ENCODE measurements at places on chromosomes 1 and 21.

GRCh38 chr1:167294528-167294927 is 73.8 kb downstream of the POU2F1 start:
- H3K36me3 ChIP-seq, result no peaks in the 10 kb centered on the region
- H3K4me1 ChIP-seq, result peaks cover 4% of the 10 kb centered on the region
- no peaks in the 10 kb centered on the region for H3K27me3 ChIP-seq
- no peak overlapping the region for H3K4me3 ChIP-seq
- H3K27ac ChIP-seq, result no peak overlapping the region

GRCh38 chr21:42209801-42210479 is 9.0 kb upstream of the ABCG1 start:
- H3K4me3 ChIP-seq, result no peak overlapping the region
- no peak overlapping the region for H3K27ac ChIP-seq
- no peaks in the 10 kb centered on the region for H3K36me3 ChIP-seq
- H3K27me3 ChIP-seq, result no peaks in the 10 kb centered on the region
- peak; percentile 35 for DNase-seq

DNA sequence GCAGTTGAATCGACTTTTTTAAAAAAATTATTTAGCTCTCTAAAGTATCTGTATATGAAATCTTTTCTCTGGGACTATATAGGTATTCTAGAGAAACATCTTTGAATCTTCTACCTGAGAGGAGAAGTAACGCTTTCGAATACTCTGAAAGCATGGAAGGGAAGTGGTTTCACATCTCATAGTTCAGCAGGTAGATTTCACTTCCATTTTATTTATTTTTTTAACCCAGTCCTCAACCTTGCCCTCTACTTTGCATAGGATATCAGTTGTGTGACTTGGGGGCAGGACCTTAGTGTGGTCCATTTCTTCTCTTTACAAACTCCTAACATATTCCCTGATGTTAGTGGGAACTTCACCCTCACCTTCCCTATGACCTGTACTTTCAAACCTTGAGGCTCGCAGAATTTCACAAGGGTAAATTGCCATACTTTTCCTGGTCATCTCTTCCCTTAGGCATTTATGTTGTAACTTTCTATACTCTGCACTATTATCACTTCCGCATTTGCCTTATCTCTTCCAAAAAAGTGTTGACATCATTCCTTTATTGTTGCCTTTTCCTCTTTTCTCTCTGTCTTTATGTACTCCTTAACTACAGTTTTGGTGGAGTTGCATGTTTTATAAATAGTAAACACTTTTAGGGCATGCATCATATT is 1208.5 kb upstream of the ADGRL4 start:
- H3K4me1 ChIP-seq, result no peaks in the 10 kb centered on the region
- H3K27ac ChIP-seq, result no peak overlapping the region

DNA sequence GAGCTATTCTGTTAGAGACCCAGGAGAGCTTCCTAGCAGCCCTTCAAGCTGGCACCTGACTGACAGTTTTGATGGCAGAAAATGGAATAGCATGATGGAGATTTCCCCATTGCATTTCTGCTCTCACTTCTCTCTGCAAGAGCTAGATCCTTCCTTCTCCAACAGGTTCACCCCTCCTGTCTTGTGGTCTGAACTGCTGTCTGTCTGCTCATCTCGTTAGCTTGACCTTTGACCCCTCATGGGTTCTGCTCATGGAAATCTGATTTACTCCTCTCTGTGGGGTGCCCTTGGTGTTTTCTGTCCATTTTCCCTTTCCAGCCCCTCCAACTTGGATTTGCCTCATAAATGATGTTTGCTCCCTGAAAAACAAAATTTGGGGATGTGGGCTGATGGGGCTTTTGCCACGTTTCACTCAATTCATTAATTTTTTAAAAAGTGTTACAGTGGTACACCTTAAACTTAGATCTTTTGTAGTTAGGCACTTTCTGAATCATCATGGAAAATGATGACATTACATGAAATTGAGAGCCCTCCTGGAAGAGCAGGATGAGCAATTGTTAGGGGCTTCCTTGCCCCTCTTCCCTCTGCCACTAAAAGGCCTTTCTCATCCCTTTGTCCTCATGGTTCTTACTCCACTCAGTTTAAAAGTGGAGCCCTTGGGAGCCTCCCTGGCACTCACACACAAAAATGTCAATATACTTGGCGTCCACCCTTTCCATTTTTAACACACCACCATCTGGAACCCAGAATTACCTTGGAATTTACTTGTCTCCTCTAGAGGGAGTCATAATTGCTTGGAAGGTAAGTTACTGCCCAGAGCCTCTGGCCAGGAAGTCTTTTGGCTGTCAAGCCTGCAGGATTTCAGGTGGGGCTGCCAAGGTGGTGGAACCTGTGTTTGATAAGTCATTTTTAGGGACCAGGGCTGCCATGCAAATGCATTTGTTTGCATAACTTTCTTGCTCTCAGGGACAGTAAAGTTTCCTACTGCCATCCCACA is 31.9 kb upstream of the IL19 start:
- H3K27ac ChIP-seq, result no peak overlapping the region
- no peaks in the 10 kb centered on the region for H3K4me1 ChIP-seq
- no peak overlapping the region for H3K4me3 ChIP-seq
- no peaks in the 10 kb centered on the region for H3K27me3 ChIP-seq
- DNase-seq, result no peak

DNA sequence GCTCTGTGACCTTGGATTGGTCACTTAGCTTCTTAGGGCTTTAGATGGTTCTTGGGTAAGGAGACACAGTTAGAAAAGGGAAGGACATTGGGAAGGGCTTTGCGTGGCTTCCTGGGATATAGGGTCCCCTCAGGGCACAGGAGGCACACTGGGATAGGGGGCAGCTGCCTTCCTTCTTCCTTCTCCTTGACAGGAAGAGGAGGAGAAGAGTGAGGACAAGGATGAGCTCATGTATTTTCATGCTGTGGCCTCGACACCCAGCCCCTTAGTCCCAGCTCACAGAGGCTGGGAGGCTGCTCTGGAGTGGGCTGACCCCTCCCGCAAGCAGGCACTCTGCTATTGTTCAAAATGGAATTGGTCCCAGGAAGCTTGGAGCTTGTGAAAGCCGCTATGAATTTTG is 45.7 kb upstream of the POU3F1 start:
- H3K4me1 ChIP-seq, result no peaks in the 10 kb centered on the region
- no peak overlapping the region for H3K27ac ChIP-seq

- no peaks in the 10 kb centered on the region for H3K27me3 ChIP-seq
- H3K27ac ChIP-seq, result no peak overlapping the region
- H3K4me3 ChIP-seq, result no peak overlapping the region
- H3K4me1 ChIP-seq, result peaks cover 22% of the 10 kb centered on the region
- no peak for DNase-seq
These were observed 6.3 kb downstream of the BACH1 start for GRCh38 chr21:29305068-29305467.

DNA sequence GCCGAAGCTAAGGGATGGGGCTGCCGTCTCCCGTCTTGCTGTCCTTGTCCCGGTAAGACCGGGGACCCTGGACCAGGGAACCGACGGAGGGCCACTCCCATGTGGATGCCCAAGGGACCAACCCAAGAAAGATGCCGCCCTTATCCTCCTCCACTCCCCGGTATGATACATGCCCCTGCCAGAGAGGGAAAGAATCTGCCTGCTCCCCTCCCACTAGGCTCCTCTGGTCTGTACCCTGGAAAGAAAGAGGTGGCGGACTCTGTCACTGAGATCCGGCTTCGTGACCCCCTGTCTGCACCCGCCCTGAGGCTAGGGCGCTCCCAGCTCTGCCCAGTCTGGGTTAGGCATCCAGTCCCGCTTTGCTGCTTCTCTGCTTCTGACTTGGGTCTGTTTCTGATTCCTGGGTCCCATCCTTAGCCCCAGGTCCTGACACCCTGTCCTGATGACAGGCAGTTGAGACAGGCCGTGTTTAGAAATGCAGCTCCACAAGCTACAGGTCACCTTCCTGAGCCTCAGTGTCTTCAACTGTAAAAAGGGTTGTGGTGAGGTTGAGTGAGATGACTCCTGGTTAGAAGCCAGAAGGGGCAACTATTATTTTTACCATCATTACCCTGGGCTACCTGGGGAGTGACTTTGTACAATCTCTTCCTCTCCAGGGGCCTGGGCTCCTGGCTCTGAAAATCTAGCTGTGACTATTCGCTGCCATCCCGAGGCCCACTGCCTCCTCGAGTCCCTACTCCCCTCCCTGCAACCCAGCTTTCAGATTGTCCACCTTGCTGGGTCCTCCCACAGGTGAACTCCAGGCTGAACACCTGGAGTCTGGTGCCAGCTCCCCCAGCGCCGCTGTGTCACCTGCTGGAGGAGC is 3.7 kb downstream of the MATN1 start:
- no peaks in the 10 kb centered on the region for H3K4me1 ChIP-seq
- no peaks in the 10 kb centered on the region for H3K27me3 ChIP-seq
- H3K36me3 ChIP-seq, result no peaks in the 10 kb centered on the region
- DNase-seq, result no peak
- no peak overlapping the region for H3K27ac ChIP-seq
- no peak overlapping the region for H3K4me3 ChIP-seq

DNA sequence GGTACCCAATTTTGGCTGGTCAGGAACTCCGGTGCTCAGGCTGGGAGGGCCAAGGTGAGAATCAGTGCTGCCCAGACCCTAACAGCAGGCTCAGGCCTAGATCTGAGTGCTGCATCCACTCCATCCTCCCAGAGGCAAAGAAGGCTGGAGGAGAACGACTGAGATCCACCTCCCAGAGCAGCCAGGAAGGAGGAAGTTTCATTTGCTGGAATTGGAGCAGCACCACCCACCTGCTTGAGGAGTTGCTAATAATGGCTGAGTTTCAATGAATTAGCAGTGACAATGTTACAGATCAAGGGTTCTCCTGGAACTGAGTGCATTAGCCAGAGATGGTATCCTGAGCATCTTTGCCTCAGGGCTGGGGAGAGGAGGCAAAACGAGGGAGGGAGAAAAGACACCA is 46.7 kb upstream of the KLHDC7A start:
- no peak overlapping the region for H3K27ac ChIP-seq
- H3K4me1 ChIP-seq, result no peaks in the 10 kb centered on the region
- no peak overlapping the region for H3K4me3 ChIP-seq
- H3K27me3 ChIP-seq, result peaks cover 4% of the 10 kb centered on the region
- no peaks in the 10 kb centered on the region for H3K36me3 ChIP-seq
- DNase-seq, result no peak

- no peak overlapping the region for H3K4me3 ChIP-seq
These were observed 8.4 kb downstream of the CD34 start for GRCh38 chr1:207902566-207902965.

GRCh38 chr1:234163267-234163919 is 209.9 kb upstream of the COA6 start:
- no peaks in the 10 kb centered on the region for H3K36me3 ChIP-seq
- no peak overlapping the region for H3K4me3 ChIP-seq
- no peaks in the 10 kb centered on the region for H3K27me3 ChIP-seq
- DNase-seq, result no peak
